NCI-H345 (cell line): ENCODE measurements at places on chromosomes 2 and 18.
A peak's percentile ranks its signal among the peaks of the same experiment; 100 is the strongest.

GRCh38 chr2:150191349-150191748 is 296.1 kb downstream of the RND3 start:
- no peak for DNase-seq

GRCh38 chr2:152861349-152861942 is 143.0 kb downstream of the ARL6IP6 start:
- DNase-seq, result no peak

DNA sequence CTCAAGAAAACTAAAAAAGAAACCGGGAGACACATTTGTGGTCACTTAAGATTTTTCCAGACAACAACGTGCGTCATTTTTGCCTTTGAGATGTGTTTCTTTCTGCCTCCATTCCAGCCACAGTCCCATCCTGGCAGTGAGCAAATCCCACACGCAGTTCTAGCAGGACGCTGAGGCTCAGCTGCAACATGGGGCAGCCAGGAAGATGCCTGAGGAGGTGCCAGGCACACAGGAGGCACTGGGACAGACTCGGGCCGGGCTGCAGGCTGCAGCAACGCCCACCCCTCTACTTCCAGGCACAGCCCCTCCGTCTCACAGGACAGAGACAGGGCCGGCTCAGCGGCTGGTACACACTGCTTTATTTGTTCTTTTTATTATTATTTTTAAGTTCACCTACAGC is 13.1 kb downstream of the KLF11 start:
- DNase-seq, result no peak

DNA sequence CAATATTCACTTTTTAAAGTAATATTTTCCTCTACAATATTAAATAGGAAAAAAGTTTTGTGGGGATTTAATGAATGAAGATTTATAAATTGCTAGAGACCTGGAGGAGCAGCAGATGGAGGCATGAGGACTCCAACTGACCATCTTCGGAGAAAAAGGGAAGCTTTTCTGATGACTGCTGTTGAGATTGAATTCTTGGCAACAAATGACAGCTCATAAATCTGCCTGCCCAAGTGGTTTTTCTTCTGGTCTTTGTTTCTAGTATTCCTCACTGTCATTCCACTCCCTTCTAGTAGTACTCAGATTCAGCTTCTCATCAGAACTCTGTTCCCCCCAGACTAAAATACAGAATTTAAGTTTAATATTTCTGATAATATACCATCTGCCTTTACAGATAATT is 157.0 kb downstream of the EML6 start:
- DNase-seq, result no peak

- no peak for DNase-seq
Observed at GRCh38 chr2:157868993-157869392, 7.1 kb downstream of the ACVR1 start.

- DNase-seq, result no peak
Observed at GRCh38 chr2:127007652-127008051, 99.3 kb downstream of the BIN1 start.

DNA sequence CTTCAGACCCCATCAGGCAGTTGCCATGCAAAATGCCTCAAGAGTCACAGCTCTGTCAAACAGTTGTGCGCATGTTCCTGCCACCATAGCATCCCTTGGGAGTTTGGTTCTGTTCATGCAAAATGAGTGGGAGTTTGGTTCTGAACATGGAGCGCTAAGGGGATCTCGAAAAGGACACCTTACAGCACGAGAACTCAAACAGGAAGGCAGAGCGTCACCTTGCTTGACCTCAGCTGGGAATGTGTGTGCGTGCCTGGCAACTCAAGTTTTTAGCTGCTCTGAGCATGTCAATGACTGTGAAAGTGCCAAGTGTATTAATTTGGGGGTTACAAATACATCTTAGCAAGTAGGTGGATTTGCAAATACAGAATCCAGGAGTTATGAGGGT is 16.6 kb downstream of the MALL start:
- no peak for DNase-seq

- DNase-seq, result no peak
Observed at GRCh38 chr2:38296197-38296780, 80.8 kb downstream of the ATL2 start.

DNA sequence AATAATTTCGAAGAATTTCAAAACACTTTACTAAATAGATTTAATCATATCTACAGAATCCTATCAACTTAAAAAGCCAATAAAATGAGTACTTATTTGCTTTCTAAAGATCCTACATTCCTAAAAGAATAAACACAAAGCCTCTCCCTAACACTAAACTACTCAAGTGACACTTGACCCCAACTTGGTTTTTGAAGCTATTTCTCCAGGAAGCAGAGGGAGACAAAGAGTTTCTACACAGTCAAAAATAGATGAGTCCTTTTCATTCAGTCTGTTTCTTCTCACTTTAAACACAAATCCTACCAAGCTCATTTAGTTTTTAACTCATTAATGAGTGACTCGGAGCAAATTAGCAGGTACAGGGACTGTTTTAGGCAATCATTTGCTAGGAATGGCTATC is 2.1 kb downstream of the ATL2 start:
- no peak for DNase-seq

GRCh38 chr2:122323927-122324326 is 568.5 kb downstream of the TSN start:
- DNase-seq, result no peak

DNA sequence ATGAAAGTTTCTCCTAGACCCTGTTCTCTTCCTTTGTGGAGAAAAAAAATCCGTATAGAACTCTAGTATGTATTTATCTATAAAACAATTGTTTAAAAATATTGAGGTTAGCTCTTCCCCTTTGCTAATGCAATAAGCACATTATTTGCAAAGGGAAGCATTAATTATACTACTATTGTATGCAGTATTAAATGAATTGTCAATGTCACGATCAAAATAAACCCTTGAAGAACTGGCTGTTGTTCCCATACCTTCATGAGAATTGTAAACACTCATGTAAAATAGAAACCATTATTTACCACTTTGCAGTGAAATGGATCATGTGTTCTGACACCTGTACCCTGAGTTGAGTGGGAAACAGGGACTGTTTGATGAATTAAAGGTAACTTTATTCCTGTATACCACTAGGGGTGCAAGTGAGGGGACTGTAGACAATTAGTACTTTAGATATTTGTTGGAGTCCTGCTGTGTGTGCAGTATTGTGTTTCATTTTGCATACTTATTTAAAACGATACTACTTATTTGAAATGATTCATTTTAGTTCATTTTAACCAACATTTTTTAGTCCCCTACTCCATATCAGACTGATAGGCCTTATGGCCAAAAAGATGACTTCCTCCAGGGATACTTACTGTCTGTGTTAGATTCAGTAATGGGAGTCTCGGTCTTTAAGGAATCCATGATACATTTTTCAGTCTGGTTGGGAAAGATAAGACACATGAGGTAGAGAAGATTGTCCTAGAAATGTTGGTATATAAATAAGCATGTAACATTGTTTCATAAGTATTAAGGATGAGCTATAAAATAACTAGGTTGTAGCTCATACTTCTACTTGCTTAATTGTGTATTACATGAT is 7.9 kb downstream of the PKP4 start:
- DNase-seq, result peak; percentile 30

GRCh38 chr2:100407073-100407472 is 10.4 kb downstream of the CHST10 start:
- no peak for DNase-seq

GRCh38 chr2:102801858-102802699 is 40.2 kb downstream of the TMEM182 start:
- DNase-seq, result no peak

GRCh38 chr18:23229472-23229871 is 94.2 kb downstream of the CABLES1 start:
- DNase-seq, result no peak

DNA sequence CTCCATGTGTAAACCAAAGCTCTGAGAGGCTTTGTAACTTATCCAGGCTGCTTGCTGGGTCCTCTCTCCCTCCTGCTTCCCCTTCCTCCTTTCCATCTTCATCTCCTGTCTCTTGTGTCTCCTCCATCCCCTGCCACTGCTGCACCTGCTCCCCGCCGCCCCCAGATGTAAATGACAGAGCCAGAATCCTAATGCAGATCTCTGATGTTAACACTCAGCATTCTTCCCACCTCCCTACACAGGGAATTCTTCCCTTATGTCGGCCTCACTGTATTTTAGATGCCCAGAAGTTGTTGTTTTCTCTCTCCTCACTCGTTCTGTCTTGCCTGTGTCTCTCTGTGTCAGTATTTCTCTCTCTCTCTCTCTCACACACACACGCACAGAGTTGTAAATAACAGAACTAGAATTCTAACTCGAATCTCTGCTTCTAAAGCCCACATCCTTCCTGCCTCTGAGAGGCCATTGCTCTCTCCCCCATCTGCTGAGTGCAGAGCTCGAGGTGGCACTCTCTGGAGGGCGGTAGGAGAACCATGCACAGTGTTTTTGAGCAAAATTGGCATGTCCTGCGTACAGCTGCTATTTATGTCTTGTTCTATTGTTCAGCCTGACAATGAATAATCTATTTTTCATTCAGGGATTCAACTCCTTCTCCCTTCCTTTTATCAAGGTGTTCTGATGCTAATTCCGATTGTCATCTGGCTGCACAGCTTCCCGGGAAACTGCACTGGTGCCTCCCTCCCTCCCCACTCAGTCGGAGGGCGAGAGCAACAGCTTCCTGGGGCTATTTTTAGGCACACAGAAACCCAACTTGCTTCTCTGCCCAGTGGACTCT is 219.9 kb downstream of the SH3RF3 start:
- DNase-seq, result peak; percentile 60

DNA sequence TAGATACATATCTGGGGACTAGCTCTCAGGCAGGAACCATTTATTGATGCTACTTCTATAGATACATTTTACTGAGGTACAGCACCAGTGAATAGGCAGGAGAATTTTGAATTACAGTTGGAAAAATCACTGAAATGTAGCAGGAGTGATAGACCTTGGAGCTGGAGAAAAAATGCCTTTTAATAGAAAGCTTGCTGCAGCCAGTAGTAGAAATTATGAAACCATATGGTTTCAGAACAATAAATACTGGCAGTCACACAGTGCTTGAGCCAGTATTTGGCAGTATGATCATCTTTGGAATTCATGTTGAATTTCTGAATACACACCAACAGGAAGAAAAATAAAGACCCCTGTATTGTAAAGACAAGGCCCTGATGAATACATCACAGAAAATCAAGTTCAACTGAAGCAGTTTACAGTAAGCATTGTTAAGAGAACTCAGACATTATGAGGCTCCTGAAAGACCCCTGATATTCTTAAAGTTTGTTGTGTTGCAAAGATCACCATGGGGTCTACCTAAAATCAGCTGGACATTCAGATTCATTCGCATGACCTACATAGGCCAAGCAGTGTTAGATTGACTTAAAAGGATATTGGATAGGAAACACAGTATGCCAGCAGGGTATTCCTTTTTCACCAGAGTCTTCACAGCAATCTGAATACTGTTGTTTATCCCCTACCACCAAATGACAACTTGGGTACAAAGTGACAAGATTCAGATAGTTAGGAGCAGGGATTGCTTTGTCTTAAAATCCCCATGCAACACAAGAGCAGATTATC is 139.0 kb downstream of the EHBP1 start:
- DNase-seq, result no peak

DNA sequence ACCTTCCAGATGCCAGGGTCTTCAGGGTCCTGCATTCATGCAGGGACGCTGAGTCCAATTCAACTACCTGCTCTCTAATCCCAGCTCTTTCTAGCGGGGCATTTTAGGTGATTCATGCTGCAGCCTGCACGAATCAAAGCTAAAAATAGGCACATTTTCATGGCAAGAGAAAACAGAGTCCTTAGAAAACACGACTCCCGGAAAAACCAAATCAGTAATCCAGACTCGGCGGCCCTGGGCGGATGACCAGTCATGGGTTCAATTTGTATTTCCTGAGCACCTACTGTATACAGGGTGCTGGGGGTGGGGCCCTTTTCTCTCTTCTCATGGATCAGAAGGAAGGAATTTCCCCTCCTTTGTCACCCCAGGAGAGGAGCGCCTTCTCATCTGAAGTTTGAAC is 64.4 kb downstream of the LONRF2 start:
- no peak for DNase-seq

DNA sequence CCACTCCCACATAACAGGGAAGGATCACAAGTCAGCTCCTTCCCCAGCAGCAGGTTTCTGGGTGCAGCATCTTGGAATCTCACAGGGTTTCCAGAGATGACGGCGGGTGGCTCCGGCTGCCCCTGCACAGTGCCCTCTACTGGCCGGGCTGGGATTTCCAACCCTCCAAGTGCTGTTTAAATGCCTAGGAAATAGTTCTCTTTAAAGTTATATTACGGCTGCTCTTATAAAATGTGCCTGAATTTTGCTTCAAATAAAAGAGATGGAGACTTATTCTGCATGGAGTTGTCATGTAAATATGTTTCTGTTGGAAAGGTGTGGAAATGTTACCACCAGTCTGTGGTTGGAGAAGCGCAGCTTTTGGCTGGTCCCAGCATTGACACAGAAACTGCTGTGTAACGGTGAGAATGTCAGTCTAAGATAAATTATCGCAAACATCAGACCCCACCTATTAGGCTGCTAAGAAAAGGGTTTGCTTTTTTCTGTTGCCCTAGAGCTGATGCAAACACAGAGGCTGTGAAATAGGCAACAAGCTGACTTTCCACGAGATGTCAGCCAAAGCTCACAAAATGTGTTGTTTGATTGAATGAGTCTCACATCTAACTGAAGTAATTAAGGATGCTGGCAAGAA is 3.3 kb upstream of the HJURP start:
- DNase-seq, result no peak

DNA sequence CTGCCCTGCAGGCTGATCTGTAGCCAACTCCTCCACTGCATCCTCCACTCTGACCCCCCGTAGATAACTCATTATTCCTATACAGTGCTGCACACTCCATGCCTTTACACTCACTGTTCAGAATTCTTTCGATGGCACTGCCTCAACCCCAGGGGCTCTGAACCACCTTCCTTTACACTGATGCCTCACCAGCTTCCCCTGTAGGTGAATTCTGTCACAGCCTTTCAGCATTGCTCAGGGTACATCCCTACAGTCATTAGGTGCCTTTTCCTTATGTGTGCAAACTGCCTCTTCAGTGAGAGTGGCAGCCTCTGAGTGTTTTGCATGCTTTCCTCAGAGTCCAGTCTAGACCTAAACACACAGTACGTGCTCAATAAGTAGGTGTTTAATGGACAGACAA is 319.4 kb downstream of the LRRTM1 start:
- peak; percentile 5 for DNase-seq

- DNase-seq, result no peak
Observed at GRCh38 chr2:100813527-100813926, 6.4 kb upstream of the NPAS2 start.

DNA sequence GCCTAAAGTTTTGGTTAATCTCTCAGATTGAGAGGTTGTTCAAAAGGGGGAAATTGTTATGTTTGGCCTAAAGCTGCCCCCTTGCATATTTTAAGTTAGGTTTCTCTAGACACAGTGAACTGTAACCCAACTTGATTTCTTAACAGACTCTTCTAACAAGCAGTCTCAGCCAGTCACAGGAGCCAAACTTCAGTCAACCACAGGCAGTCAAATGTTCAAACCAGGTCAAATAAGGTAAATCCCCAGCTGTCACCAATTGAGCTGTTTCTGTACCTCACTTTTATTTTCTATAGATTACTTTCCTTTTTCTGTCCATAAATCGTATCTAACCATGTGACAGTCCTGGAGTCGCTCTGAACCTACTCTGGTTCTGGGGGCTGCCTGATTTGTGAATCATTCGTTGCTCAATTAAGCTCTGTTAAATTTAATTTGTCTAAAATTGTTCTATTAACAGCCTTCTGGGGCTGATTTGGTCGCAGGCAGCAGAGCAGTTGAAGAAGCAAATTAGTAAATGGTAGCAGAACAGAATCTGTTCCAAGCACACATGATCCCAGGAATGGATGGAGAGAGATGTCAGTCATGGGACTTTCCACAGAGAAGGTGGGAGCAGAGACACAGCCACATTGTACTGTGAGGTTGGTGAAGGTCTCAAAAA is 16.4 kb upstream of the NFU1 start:
- no peak for DNase-seq

GRCh38 chr2:6823111-6823510 is 42.6 kb downstream of the CMPK2 start:
- DNase-seq, result no peak
